Stimulated activated CD4-positive, alpha-beta T cell treated with anti-CD3 and anti-CD28 coated beads, Interleukin-4, amount 100 ng/mL, for 48 hours (primary cell): ENCODE measurements at places on chromosomes 11 and 22.

DNA sequence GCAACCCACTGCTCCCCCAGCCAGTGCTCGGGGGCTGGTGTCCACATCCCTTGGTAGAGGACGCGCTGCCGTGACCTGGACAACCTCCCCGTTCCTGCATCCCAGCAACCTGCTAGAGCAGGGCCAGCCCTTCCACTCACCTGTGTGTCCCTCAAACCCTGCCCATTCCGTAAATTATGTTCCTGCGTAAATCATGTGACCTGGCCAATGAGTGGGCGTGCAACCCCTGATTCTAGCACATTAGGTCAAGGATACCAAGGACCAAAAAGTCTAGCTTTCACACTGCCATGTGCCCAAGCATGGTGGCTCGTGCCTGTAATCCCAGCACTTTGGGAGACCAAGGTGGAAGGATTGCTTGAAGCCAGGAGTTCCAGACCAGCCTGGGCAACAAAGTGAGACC lies 25.7 kb downstream of the CD5 start:
- DNase-seq: no peak

GRCh38 chr22:45198463-45198795 lies 34.7 kb downstream of the NUP50 start:
- no peak for DNase-seq

GRCh38 chr11:122207505-122207904 lies 91.5 kb upstream of the BLID start:
- DNase-seq: no peak

DNA sequence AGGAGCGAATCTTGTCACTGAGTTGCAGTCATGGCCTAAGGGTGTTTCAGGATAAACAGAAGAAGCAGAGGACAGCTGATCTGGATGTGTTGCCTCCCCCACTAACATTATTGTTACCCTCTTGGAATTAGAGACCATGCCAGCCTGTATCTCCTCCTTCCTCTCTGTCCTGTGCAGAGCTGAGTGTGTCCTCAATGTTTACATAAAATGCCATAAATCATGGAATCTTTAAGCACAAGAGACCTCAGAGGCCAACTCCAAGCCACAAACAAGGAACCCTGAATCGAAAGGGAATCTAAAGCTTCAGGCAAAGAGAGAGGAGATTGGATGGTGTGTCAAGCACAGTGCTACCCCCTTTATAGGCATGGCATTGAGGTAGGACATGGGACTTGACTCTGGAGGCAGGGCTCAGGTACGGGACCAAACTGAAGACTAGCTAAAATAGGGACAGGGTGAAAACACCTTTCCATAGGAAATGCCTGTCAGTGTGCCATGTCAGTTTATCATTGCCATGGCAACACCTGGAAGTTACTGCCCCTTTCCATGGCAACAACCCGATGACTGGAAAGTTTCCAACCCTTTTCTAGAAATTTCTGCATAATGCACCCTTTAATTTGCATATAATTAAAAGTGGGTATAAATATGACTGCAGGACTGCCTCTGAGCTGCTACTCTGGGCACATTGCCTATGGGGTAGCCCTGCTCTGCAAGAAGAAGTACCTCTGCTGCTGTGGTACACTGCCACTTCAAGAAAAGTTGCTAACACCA lies 489.7 kb downstream of the MIAT start:
- DNase-seq: no peak

DNA sequence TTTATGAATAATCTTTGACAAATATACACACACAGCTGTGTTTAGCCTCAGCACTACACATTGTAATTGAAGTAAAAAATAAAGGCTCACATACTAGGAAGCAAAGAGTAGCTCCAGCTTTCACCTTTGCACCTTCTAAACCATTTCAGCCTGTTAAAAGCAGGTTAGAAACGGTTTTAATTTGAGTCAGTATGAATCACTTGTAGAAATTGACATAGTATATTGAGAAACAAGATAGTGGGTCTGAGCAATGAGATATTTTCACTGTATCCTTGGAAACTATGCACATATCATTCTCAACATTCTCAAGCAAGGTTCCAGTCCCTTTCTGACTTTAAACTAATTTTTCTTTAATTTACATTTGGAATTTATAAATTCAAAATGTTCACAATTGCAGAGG lies 380.3 kb downstream of the AASDHPPT start:
- no peak for DNase-seq

- no peak for DNase-seq
Measured at GRCh38 chr11:35321111-35321510, 98.2 kb downstream of the SLC1A2 start.
